ENCODE measurements at places on chromosomes 13 and 19.

DNA sequence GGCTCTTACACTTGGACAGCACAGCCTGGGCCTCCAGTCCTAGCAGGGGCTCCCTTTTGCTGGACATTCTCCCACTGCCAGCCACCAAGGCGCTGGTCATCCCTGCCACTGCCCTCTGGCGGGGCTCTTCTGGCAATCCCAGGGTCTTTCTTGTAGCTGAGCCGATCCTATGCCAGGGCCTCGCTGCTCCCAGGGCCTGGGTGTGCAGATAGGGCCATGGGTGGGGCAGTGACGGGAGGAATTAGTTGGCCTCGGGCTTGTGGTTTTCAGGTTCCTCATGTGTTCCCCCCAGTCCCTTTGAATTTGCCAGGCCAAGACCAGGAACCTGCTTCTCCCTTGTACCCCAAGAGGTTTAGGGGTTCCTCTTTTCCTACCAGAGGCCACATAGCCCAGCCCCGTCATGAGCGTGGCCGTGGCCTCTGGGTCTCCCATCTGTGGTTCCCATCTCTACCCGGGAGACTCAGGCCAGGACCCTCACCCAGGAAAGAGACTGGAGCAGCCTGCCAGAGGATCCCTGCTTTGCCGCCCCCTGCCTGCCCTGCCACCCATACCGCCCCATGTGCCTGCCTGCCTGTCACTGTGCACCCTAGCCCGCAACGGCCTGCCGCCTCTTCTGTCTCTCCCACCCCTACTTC is 26.2 kb downstream of the TMED1 start:
- DNase-seq: no peak

- no peak for DNase-seq
Measured at GRCh38 chr13:106696719-106697118, 128.8 kb upstream of the ARGLU1 start.

- no peak for DNase-seq
Measured at GRCh38 chr13:99354371-99354951, 47.3 kb upstream of the GPR183 start.

DNA sequence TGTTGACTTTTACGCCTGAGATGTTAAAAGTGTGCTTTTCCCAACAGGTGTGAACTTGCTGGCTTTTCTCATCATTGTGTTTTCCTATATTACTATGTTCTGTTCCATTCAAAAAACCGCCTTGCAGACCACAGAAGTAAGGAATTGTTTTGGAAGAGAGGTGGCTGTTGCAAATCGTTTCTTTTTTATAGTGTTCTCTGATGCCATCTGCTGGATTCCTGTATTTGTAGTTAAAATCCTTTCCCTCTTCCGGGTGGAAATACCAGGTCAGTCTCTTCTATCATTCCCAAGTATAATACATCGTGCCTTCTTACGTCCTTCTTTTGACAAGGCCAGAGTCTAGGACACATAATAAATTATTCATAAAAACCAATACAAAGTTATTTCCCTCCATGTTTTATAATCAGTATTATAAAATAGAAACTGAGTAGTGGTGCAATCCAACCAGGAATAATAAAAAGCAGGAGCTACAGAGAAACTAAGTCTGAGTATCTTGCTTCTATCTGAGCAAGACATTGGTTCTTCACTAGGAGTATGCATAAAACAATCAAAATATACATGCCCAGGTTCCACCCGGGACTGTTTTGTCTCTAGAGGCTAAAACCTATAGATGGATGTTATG is 57.9 kb downstream of the RXFP2 start:
- DNase-seq: no peak

DNA sequence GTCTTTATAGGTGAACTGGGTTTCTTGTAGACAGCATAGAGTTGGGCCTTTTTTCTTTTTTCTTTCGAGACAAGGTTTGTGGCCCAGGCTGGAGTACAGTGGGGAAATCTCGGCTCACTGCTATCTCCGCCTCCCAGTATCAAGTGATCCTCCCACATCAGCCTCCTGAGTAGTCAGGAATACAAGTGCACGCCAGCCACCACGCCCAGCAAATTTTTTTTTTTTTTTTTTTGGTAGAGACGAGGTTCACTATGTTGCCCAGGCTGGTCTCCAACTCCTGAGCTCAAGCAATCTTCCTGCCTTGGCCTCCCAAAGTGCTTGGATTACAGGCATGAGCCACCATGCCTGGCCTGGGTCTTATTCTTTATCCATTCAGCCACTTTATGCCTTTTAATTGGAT is 5.1 kb upstream of the CALM3 start:
- no peak for DNase-seq

- no peak for DNase-seq
Measured at GRCh38 chr13:73254827-73255226, 196.0 kb downstream of the KLF5 start.

Measured in NCI-H2107 (cell line).